CD4-positive, alpha-beta memory T cell (primary cell): ENCODE measurements at places on chromosomes 4 and X. TPM values are rescaled to one million over a fixed set of nuclear protein-coding genes. Genes with fewer than 3 reads are reported as not detected.
A peak's percentile ranks its signal among the peaks of the same experiment; 100 is the strongest.

DNA sequence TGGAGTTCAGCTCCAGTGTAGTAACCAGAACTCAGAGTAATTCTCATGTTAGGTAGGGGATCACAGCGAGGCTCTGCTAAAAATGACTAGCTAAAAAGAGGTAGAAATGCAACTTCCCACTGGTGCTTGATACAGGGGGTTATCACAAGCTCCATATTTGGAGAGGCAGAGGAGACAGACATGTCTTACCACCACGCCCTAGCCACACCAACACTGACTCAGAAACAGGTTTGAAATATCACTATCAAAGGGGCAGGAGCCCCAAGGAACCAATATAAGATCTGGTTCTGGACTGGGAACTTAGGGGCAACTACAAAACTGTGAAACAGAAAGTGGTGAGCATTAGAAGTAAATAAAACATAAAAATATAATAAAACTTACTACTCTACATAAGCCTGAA lies 62.9 kb downstream of the IQCM start:
- H3K4me3 ChIP-seq = no peak overlapping the region
- H3K27ac ChIP-seq = no peak overlapping the region
- no peaks in the 10 kb centered on the region for H3K4me1 ChIP-seq
- no peak for DNase-seq
- H3K27me3 ChIP-seq = no peaks in the 10 kb centered on the region

DNA sequence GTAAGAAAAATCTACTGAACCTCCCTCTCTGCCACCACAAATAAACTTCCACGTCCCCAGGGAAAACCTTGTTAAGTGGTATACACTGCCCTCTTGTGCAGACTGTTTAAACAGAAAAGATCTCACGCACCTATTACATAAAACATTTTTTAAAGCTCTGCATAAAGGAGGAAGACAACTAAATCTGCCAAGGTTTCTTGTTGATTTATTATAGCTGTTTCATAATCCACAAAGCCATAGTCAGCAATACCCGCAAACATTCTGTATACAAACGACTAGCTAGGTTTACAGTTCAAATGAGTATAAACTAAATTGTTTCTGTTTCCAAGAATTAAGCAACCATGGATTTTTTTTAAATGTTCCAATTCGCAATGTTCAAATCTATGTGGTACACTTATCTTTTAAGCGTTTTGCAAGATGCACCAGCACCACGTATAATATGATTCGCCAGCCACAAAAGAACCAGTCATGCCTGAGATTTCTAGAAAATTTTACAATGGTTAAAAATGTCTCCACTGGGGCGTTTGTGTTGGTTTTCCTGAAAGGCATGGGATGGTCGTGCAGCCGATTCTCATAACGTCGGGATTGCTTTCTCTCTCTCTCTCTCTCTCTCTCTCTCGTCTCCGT lies 164.6 kb downstream of the PRKX start:
- H3K4me1 ChIP-seq = no peaks in the 10 kb centered on the region
- H3K27ac ChIP-seq = no peak overlapping the region
- H3K4me3 ChIP-seq = no peak overlapping the region
- H3K27me3 ChIP-seq = no peaks in the 10 kb centered on the region

PI4K2B gene
- 15.0 TPM for total RNA-seq

ATP1B4 gene
- not detected for total RNA-seq

BCAP31 gene
- 128 TPM for total RNA-seq

DNA sequence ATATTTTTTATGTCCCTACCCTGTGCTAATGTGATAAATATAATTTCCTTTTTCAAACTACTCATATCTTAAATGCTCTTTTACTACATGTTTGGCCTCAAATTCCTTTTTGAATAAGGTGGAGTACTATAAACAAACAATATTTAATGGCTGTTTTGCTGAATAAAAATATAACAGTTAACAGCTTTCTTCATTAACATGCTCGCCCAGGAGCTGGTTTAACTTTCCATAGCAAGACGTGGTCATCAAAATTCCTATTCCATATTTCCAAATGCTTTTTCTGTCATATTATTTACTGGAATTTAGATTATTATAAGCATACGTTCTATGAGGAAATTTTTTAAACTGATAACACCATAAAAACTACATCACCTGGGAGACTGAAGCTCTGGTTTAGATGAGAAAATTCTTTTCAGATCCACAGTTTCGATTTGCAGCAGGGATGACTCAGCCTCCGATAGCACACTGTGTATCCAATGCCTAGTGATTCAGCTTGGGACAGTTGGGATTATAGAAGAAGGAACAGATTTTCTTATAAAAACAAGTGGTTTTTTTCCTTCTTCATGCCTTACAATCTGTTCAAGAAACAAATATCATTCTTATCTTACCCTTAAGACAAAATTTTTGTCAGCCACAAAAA lies 129.1 kb downstream of the FBXO8 start:
- peaks cover 6% of the 10 kb centered on the region for H3K27me3 ChIP-seq
- H3K4me3 ChIP-seq = no peak overlapping the region
- no peaks in the 10 kb centered on the region for H3K4me1 ChIP-seq
- no peak for DNase-seq
- no peaks in the 10 kb centered on the region for H3K36me3 ChIP-seq

DNA sequence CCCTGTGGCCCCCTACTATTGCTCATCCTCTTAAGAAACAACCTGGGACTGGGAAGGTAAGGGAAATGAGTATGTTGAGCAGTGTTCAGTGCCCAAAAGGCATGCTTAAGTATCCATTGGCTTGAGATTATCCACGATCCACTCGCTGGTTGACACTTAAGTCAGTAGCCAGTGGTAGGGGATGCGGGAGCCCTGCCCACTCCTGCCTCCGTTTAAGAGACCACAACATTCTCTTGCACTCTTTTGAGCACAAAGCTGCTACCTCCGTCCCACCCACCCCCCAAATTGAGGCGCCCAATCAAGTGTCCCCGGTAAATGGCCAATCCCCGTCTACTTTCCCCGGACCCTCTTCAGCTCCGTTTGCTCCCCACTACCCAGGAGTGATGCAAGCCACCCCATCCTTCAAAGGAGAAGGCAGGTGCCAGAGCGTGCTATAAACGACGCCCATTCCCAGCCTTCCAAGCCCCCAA lies 25.0 kb downstream of the UTP14A start:
- peak overlapping the region; percentile 40 for H3K27ac ChIP-seq
- no peaks in the 10 kb centered on the region for H3K4me1 ChIP-seq
- no peaks in the 10 kb centered on the region for H3K27me3 ChIP-seq
- peaks cover 12% of the 10 kb centered on the region for H3K36me3 ChIP-seq
- H3K4me3 ChIP-seq = no peak overlapping the region

CT45A2 gene
- not detected for total RNA-seq

FMR1NB gene
- total RNA-seq = not detected

RAB40A gene
- 0.11 TPM for total RNA-seq

GRCh38 chr4:185713272-185713671 lies 98.7 kb downstream of the SORBS2 start:
- no peaks in the 10 kb centered on the region for H3K4me1 ChIP-seq
- DNase-seq = no peak
- H3K27me3 ChIP-seq = no peaks in the 10 kb centered on the region
- no peak overlapping the region for H3K27ac ChIP-seq

DNA sequence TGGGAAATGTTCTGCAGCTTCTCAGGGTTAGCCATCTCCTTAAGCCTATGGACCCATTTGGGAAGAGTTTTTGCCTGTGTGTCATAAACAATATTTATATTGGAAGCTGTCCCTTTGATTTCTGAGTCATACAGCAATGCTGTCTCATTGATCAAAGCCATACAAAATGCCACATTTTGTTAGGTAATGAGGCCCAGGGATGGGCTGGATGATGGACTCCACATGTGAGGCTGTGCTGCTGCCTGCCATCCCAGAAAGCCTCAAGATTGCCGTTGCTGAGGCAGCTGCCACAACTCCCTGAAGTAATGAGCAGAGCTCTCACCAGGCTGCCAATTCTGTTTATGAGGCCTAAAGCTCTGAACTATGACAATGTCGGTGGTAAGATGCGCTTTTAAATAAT lies 12.2 kb upstream of the GJB1 start:
- no peaks in the 10 kb centered on the region for H3K27me3 ChIP-seq
- H3K4me1 ChIP-seq = no peaks in the 10 kb centered on the region
- H3K4me3 ChIP-seq = no peak overlapping the region

DNA sequence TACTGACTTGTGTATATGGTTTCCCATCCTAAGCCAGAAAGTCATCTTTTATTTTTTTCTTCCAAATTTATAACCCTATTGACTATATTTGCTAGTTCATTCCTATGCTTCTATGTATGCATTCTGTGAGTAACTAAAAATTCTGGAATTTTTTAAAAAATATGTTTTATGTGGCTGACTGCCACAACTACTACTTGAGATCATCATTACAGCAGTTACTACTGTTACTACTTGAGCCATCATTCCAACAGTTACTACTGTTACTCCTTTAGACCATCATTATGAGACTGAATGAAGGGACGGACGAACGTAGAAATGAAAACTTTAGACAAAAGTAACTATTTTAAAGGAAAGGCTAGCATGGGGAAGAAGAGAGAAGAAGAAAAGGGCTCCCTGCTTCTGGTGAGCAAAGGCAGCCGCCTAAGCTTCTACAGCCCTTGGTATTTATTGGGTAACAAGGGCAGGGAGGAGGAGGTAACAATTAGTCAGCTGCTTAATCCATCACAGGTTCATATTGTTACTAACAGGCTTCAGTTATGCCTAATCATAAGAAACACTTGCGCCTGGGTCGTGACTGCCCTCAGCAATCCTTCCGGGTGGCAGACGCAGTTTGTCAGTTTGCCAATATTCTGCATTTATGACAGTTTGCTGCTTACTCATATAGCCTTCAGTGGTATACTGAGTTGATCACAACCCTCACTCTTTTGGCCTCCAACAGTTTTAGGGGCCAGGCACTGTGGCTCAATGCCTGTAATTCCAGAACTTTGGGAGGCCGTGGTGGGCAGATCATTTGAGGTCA lies 80.4 kb downstream of the PDLIM5 start:
- H3K36me3 ChIP-seq = no peaks in the 10 kb centered on the region
- no peak overlapping the region for H3K4me3 ChIP-seq
- no peaks in the 10 kb centered on the region for H3K4me1 ChIP-seq
- DNase-seq = no peak

DNA sequence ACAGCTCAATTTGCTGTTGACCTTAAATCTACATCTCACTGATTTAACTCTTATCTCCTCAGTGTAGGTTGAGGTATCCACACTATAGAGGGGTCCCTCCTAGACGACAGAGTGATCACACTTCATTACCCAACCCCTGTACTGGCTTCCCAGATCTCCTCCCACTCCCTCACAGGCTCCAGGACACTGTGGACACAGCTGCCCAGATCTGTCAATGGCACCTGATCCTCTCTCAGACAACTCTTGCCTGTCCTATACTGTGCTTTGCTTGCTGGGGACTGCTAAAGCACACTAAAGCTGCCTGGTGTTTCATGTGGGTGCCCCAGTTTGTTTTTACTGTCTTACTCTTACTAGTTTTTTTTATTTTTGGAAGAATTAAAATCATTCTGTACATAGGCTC lies 27.9 kb downstream of the RAB40AL start:
- no peaks in the 10 kb centered on the region for H3K36me3 ChIP-seq
- no peak overlapping the region for H3K4me3 ChIP-seq
- H3K27ac ChIP-seq = no peak overlapping the region

GRCh38 chr4:139887962-139888735 lies 222.5 kb downstream of the MGST2 start:
- no peak overlapping the region for H3K27ac ChIP-seq
- no peaks in the 10 kb centered on the region for H3K4me1 ChIP-seq
- no peaks in the 10 kb centered on the region for H3K27me3 ChIP-seq
- no peaks in the 10 kb centered on the region for H3K36me3 ChIP-seq
- no peak for DNase-seq

XPNPEP2 gene
- total RNA-seq = 0.32 TPM

DNA sequence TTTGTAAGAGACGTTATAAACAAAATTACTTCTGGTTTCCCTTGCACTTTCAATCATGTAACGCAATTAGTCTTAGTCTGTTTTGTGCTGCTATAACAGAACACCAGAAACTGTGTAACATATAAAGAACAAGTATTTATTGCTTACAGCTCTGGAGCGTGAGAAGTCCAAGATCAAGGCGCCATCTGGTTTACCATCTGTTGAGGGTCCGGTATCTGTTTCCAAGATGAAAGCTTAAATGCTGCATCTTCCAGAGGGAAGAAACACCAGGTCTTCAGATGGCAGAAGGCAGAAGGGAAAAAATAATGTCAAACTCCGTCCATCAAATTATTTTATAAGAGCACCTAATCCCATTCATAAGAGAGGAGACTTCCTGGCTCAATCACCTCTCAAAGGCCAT lies 474.1 kb downstream of the PDGFC start:
- H3K4me3 ChIP-seq = no peak overlapping the region
- H3K4me1 ChIP-seq = no peaks in the 10 kb centered on the region
- no peaks in the 10 kb centered on the region for H3K36me3 ChIP-seq
- H3K27me3 ChIP-seq = no peaks in the 10 kb centered on the region
- no peak overlapping the region for H3K27ac ChIP-seq

DNA sequence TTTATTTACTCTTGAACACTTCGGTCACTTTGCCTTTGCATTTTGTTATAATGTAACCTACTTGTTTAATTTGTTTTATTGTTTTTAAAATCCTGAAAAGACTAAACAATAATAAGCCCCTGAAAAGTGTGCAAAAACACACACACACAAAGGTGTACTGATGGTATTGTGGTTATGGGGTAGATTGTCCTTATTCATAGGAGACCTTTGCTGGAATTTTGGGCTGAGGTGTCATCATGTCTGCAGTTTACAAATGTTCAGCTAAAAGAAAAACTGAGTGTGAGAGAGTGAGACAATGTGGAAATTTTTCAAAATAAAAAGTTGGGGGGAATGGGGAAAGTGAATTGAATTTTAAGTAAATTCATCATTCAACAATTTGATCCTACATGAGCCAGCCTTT lies 174.9 kb downstream of the QDPR start:
- no peaks in the 10 kb centered on the region for H3K36me3 ChIP-seq
- no peaks in the 10 kb centered on the region for H3K27me3 ChIP-seq
- no peak overlapping the region for H3K4me3 ChIP-seq
- H3K27ac ChIP-seq = peak overlapping the region; percentile 14

- no peak overlapping the region for H3K4me3 ChIP-seq
- H3K27ac ChIP-seq = no peak overlapping the region
- H3K36me3 ChIP-seq = peaks cover 3% of the 10 kb centered on the region
- no peaks in the 10 kb centered on the region for H3K4me1 ChIP-seq
- DNase-seq = no peak
- no peaks in the 10 kb centered on the region for H3K27me3 ChIP-seq
Measured at GRCh38 chr4:88043001-88043400, 35.6 kb downstream of the PKD2 start.

AMBN gene
- total RNA-seq = not detected

DNA sequence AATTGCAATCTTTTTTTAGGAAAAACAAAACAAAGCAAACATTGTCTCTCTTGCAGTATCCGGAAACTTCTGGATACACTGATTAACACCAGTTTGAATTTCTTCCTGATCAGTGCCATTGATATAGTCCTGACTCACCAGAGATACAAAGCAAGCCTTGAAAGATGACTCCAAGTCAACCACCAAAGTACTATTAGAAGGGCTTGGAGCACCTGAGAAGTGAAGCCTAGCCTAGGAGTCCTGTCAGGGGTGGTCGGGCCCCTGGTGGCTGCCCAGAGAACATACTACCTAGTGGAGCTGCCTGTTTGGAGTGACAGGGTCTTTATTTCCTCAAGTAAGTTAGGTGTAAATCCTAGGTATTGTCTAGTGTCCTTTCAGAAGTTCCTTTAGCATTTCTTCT lies 593.2 kb downstream of the ZNF674 start:
- H3K4me3 ChIP-seq = no peak overlapping the region
- H3K4me1 ChIP-seq = no peaks in the 10 kb centered on the region
- H3K27me3 ChIP-seq = no peaks in the 10 kb centered on the region
- DNase-seq = no peak

FDCSP gene
- total RNA-seq = not detected

- no peak for DNase-seq
- no peaks in the 10 kb centered on the region for H3K27me3 ChIP-seq
- H3K36me3 ChIP-seq = no peaks in the 10 kb centered on the region
- H3K4me3 ChIP-seq = no peak overlapping the region
- no peak overlapping the region for H3K27ac ChIP-seq
Measured at GRCh38 chr4:28146191-28146590, 1285.5 kb downstream of the STIM2 start.

CT45A5 gene
- not detected for total RNA-seq
